ENCODE measurements at places on chromosomes 6 and 20.

- DNase-seq, result no peak
These were observed 95.1 kb upstream of the MPC1 start for GRCh38 chr6:166477647-166478365.

- no peak for DNase-seq
These were observed 98.3 kb downstream of the ELOVL5 start for GRCh38 chr6:53250176-53251032.

- DNase-seq, result no peak
These were observed 5.4 kb downstream of the TRERF1 start for GRCh38 chr6:42446370-42446769.

DNA sequence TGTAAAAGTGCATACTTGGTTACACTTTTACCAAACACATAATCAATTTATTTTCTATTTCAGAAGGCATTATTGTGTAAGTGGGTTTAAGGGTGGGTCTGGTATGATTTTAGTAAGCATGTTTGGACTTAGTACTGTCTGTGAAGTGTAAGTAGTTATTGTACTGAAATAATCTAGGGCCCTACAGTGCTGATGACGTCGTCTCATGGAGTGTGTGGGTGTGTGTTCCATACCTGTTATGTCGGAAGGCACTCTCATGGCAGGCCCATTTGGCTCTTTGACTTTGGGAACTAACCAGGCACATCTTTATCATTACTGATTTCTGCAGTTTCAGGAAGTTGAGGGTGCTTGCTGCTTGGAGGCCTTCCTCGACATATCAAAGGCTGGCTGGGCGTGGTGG is 155.1 kb downstream of the SASH1 start:
- DNase-seq, result no peak

- no peak for DNase-seq
These were observed 196.3 kb upstream of the SLC24A3 start for GRCh38 chr20:19016140-19016497.

DNA sequence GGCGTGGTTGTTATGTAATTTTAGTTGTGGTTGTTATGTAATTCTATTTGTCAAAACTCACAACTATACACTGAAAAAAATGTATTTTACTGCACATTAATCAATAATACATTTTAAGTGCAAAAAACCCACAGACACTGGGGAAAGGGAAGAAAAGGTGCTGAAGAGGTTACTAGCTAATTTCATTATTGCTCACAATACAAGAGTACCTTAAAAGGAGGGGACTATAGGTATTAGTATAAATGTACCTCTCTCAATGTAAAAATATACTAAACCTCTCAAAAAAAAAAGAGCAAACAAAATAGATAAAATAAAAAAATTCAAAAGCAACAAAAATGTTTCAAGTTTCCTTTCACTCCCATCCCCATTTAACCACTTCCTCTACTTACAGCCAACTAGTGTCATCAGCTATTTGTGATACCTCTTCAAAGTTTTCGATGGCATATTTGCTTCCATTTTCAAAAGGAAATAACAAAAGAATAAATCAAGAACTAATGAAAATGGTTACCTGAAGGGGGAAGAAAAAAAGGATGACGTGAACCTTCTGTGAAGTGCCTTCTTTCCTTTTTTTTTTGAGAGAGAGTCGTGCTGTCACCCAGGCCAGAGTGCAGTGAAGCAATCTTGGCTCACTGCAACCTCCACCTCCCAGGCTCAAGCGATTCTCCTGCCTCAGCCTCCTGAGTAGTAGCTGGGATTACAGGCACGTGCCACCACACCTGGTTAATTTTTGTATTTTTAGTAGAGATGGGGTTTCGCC is 30.2 kb downstream of the RANBP9 start:
- no peak for DNase-seq

DNA sequence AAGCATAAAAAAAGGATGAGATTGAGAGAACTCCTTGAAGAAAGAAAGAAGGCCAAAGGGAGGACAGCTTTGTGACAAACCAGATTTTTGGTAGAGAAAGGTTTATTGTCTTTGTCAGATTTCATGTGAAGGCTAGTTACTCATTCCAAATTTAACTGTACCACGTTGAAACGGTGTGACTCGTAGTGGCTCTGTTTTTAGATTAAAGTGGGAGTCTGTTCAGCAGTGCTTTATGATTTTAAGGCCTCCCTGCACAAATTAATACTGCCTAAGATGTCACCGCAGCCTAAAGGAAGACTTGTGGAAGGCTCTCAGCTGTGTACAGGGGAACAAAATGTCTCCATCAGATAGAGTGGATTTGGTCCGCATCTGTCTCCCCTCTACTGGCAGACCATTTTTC is 35.9 kb downstream of the CDC40 start:
- DNase-seq, result no peak

GRCh38 chr6:144630857-144631256 is 345.7 kb downstream of the UTRN start:
- no peak for DNase-seq

DNA sequence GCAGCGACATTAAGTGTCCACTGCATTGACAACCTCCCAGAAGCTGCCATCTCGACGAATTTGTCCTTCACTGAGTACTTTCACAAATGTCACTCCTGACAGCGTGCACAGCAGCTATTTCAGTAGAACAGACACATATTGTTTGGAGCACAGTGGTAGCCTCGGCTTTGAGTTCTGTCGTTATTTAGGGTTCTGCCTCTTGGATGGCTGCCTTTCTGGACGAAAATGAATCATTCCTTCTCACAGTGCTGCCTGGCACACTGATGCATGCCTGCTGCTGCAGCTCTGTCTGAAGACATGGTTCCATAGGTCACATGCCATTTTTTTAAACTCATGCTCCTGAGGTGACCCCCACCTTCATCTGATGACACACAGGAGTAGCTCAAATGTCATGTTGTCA is 477.0 kb downstream of the C6orf118 start:
- DNase-seq, result no peak

- DNase-seq, result no peak
These were observed 483.6 kb upstream of the NOX3 start for GRCh38 chr6:155939253-155939652.

DNA sequence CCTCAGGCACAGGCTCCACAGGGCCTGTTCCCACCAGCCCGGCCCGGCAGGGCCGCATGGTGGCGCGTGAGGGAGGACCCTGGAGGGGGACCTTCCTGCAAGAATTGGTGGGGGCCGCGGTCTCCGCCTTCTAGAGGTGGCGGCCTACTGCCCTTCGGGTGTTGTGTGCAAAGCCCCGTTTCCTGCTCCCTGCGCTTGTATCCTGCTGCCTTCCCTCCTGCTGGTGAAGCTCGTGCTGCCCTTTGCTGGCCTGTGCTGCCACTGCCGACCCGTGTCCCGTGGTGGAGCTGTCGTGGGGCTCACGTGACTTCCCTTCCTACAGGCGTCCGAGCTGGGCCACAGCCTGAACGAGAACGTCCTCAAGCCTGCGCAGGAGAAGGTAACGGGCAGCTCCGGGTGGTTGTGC is 8.4 kb upstream of the COL20A1 start:
- DNase-seq, result no peak

DNA sequence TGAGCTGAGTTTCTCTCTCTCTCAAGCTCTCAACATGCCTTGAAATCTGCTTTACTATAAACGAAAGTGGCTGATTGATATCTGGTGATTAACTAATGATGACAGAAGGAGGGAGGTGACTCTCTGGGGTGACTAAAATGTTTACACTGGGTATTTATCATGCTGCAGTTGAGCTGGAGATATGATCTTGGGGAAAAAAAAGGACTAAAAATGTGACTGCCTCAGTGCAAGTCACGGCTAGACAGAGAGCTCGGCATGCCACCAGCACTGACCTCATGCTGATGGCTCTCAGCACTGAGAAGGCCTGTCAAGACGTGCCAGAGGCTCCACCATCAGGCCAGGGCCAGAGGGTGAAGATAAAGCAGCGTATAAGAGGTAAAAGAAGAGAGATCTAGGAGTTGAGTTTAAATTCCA is 103.1 kb upstream of the SPACA1 start:
- DNase-seq, result peak; percentile 38

- no peak for DNase-seq
These were observed 5.9 kb downstream of the ULBP1 start for GRCh38 chr6:149969635-149970034.

DNA sequence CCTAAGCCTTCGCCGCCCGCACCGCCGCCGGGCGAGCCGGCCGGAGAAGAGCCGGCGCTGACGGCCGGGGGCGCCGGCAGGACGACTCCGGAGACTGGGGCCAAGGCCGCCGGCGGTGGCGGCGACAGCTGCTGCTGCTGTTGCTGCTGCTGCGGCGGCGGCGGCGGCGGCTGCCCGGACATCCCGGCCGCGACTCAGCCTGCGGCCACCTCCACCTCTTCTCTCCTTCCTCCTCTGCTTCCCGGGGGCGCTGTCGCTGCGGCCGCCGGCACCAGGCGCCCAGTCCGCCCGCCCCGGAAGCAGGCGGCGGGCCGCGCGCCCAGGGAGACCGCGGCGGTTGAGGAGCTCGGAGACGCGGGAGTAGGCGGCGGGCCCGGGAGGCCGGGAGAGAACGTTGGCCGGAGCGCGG is 307 bp downstream of the RANBP9 start:
- DNase-seq, result no peak

- DNase-seq, result no peak
These were observed 86.7 kb upstream of the KCNQ5 start for GRCh38 chr6:72535124-72535523.

- DNase-seq, result no peak
These were observed 165.5 kb downstream of the PRKN start for GRCh38 chr6:162562041-162562440.

GRCh38 chr6:83862776-83863471 is 3.4 kb downstream of the CYB5R4 start:
- no peak for DNase-seq

- DNase-seq, result peak; percentile 6
These were observed 64.3 kb downstream of the CDH22 start for GRCh38 chr20:46243707-46244628.

- DNase-seq, result no peak
These were observed 106.9 kb downstream of the TRDN start for GRCh38 chr6:123529843-123530242.

GRCh38 chr6:13432526-13433184 is 54.7 kb downstream of the GFOD1 start:
- DNase-seq, result no peak

- peak; percentile 86 for DNase-seq
These were observed at the start of gene KHDC1 for GRCh38 chr6:73262671-73263569. Gene KHDC1, minus strand, starts transcription at chr6:73263196. Its CDS starts 20,679 bp downstream, at chr6:73242517.

DNA sequence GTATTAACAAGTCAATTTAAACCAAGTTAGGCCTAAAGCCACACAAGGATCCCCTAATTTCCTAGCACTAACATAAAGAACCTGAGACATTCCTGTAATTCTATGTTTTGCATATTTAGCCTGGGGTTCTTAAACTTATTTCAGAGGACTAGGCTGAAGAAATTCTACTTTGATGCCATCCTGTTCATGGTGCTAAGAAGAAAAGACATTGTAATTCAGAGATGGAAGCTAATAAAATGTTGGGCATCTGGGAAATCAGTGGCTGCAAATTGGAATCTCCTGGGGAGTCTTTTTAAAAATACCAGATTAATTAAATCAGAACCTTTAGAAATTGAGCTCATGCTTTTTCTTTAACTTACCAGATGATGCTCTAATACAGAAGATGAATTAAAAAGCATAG is 26.2 kb upstream of the IRAK1BP1 start:
- no peak for DNase-seq

GRCh38 chr6:33851959-33852358 is 48.2 kb upstream of the MLN start:
- DNase-seq, result peak; percentile 34

GRCh38 chr20:41001497-41001896 is 27.1 kb upstream of the TOP1 start:
- peak; percentile 58 for DNase-seq

DNA sequence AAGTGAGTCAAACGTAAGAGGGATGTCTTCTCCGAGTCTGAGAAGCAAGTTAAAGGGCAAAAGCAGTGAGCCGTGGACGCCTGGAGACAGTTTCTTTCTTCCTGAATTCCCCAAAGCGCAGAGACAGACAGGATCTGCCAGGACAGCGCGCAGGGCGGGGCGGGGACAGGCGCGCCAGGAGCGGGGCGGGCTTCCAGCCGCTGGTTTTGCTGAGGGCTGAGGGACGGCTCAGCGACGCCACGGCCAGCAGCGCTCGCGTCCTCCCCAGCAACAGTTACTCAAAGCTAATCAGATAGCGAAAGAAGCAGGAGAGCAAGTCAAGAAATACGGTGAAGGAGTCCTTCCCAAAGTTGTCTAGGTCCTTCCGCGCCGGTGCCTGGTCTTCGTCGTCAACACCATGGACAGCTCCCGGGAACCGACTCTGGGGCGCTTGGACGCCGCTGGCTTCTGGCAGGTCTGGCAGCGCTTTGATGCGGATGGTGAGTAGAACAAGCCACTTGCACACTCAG is at the start of gene SCGN:
Gene SCGN (plus strand): TSS at position 209 of the 509 bp plus-strand sequence. CDS start 189 bp downstream, at position 398.
- peak; percentile 91 for DNase-seq

- no peak for DNase-seq
These were observed 174.3 kb upstream of the STXBP5 start for GRCh38 chr6:147029923-147030322.

- DNase-seq, result no peak
These were observed 345.1 kb downstream of the BTBD3 start for GRCh38 chr20:12262747-12263146.

DNA sequence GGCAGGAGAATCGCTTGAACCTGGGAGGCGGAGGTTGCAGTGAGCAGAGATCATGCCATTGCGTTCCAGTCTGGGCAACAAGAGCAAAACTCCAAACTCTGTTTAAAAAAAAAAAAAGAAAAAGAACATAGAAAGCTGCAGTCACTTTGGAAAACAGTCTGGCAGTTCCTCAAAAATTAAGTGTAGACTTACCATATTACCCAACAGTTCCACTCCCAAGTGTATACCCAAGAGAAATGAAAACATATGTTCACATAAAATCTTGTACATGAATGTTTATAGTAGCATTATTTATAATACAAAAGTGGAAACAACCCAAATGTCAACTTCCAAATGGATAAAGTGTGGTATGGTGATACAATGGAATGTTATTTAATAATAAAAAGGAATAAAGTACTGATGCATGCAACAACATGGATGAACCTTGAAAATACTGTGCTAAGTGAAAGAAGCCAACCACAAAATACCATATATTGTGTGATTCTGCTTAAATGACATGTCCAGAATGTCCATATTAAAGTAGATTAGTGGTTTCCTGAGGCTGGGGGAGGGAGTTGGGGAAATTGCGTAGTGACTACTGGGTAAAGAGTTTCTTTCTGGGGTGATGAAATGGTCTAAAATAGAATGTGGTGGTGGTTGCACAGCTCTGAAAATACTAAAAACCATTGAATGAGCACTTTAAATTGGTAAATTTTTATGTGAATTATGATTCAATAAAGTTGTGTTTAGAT is 62.9 kb downstream of the SUN5 start:
- no peak for DNase-seq

GRCh38 chr6:133701633-133702331 is 187.1 kb upstream of the TCF21 start:
- peak; percentile 7 for DNase-seq

GRCh38 chr20:63159826-63160640 is 55.9 kb downstream of the YTHDF1 start:
- DNase-seq, result no peak

- no peak for DNase-seq
These were observed 4.7 kb downstream of the ECT2L start for GRCh38 chr6:138800377-138801150.
